ENCODE measurements at places on chromosomes 5 and 9.

GRCh38 chr5:97525780-97526179, 342.7 kb upstream of the RIOK2 start:
- DNase-seq = no peak

DNA sequence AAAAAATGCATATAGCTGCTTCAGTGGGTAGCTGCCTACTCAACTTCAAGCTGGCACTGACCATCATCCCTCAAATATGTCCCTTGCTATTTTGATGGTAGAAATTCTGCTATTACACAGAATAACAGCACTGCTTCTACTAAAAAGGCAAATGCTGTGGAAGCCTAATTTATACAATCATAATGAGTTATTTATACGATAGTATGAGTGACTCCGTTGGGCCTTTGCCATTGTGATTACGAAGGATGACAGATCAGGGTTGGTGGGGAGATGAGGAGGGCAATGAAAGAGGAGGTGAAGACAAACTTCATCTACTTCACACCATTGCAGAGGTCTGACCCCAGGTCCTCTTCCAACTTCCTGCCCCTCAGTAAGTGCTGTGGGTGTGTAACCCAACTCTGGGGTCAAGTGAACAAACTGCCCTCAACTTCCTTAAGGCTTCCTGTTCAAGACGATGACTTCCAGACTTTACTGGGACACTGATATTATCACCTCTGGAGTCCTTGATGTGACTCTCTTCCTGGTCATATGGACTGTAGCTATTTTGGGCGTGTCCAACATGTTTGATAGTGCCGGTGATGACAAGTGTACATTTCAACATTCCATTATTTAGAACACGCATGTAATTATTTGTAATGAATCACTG, 74.1 kb upstream of the RPS23 start:
- no peak for DNase-seq

DNA sequence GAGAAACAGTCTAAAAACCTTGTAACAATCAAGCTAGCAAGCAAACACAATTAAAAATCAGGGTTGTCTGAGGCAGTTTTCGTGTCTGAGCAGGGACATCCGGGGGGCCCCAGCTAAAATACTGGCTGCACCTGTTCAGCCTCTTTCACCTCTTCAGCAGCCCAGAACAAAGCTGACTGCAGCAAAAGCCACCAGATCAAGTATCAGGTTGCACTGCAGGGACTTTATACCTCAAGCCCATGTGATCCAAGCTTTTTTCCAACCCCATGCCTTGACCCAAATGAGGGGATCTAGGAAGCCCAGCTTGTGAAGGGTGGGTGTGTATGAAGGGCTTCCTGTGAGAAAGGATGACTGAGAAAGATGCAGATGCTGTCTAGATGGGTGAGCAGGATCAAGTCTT, 133.4 kb downstream of the SEMA6A start:
- no peak for DNase-seq

- DNase-seq = no peak
These were observed 20.7 kb downstream of the OSMR start for GRCh38 chr5:38866362-38867031.

- no peak for DNase-seq
These were observed 142.4 kb downstream of the C9orf152 start for GRCh38 chr9:110065532-110065931.

DNA sequence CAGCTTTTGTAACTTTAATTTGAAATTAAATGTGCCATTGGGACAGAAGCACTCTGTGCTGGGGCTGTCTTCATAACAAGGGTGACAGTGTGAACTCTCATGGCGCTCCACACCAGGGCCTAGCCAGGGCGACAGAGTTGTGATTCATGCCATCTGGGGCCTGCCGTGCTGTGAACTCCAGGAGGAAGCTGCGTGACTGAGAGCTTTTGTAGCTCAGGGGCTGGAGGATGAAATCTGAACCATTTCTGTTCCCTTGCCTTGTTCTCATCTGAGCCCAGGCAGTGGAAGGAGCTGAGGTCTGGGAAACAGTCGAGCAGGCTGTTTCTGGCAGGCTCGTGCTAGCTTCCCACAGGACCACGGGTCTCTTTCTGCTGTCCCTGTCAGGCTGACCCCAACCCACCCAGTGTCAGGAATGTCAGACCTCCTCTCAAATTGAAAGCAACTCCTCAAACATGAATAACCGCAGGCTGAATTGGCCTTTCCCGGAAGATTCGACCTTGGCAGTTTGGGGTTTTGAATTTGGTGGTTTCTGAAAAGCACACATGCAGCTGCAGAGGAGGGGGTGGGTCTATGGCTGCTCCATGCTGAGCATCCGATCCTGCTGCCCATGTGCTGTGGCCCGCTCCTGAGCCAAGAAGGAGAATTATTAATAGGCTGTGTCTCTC, 69.2 kb upstream of the RPS23 start:
- no peak for DNase-seq

DNA sequence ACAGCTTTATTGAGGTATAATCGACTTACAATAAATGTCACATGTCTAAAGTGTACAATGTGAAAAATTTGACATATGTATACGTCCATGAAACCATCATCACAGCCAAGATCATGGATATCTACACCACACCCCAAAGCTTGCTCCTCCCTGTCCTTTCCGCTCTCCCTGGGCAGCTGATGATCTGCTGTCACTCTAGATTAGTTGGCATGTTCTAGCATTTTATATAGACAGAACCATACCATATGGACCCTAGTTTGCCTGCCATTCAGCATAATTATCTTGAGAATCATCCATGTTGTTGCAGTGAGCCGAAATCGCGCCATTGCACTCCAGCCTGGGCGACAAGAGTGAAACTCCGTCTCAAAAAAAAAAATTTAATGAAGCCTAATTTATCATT, 42.5 kb downstream of the ERGIC1 start:
- no peak for DNase-seq

GRCh38 chr5:135230251-135230925, 168.6 kb downstream of the MACROH2A1 start:
- no peak for DNase-seq

DNA sequence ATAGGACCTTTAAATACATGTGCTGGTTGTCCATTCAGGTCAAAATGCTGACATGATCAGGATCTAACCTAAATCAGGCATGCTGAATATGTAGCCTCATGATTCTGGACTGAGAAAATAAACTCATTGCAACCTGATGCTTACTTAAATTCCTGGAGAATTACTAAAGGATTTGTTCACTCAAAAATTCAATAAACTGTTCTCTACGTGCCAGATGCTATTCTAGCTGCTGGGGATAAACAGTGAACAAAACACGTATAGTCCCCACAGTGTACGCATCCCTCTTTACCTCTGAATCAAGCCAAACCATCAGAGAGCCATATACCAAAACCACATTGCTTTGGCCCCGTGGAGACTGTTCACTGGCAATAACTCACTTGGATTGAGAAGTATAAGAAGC, 6.1 kb downstream of the SCAI start:
- no peak for DNase-seq

DNA sequence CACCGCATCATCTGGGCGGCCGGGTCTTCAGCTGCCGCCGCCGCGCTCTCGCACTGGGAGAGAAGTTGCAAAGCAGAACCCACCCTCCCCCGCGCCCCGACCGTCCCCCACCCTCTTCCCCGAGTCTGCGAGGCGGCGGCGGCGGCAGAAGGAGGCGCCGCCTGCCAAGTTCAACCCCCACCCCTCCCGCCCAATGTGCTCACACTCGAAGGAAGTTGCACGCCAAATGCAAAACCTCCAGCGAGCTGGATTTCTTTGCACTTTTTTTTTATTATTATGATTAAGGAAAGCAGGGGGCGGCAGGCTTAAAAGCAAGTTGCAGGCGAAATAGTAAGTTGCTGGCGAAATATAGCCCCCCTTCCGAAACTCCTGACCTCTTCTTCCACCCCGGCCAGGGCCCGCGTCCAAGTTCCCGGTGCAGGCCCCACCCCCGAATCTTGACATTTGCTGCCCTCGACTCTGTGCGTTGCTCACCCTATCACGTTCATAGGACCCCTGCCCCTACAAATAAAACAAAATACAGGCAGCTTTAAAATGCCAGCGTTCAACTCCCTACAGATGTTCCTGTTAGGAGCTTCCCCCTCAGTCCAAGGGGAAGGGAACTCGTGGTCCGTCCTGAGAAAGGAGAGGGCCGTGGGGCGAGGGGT, 1.1 kb upstream of the NR3C1 start:
- peak; percentile 70 for DNase-seq

DNA sequence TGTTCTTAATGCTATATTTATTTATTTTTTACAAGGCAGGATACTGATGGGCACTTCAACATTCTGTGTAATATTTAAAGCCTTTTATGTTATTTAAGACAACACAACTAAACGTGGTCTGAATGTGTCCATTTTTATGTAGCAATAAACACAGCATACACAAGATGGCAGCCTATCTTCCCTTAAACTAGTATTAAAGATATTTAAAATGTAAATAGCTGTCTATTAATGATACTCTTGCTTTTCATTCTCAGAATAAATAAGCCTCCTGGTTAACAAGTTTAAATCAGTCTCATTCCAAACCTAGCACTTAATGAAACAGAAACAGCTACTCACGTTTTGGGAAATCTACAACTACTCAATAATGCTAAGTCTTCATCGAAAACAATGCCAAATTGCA, 315.7 kb downstream of the MCTP1 start:
- DNase-seq = no peak

GRCh38 chr5:16754601-16755000, 137.8 kb upstream of the RETREG1 start:
- DNase-seq = no peak

GRCh38 chr5:51373880-51374523, 9.2 kb upstream of the ISL1 start:
- no peak for DNase-seq

GRCh38 chr5:146528236-146528635, 12.2 kb upstream of the GPR151 start:
- no peak for DNase-seq

DNA sequence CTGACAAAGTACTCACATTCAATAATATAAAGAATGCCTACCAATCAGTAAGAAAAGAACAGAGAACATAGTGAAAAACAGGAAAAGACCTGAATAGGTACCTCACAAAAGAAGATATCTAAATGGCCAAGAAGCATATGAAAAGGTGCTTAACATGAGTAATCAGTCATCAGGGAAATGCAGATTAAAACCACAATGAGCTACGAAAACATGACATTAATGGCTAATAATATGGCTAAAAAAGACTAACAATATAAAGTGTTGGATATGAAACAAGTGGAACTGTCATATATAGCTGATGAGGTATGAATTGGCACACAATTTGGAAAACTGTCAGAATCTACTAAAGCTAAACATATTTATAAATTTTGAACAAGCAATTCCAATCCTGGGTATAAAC, 18.9 kb downstream of the DENND1A start:
- no peak for DNase-seq

DNA sequence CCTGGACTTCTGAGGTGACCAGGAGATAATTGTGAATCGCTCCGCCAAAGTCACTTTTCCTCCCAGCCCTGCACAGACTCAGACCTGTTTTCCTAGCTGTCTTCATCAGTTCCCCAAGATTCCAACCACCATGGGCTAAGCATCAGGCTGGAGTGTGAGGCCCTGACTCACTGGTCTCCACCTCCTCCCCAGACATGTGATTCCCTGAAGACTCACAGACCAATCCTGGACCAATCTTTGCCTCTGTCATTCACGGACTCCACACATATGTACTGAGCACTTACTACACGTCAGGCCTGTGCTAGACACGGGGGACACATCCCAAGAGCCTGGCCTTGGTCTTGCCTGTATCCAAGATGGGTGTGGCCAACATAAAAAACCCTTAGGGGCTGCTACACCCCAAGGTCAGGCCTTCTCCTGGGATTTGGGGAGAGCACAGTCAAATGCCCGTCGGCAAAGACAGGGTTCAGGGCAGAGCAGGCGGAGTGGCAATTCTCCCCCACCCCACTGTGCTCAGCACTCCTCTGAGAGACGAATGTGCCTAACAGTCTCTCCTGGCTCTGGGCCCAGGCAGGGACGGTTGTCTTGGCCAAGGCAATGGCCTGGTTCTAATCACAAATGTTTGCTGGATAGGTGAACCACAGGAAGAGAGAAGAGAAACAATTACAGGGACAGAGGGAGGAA, 11.9 kb downstream of the EEIG1 start:
- no peak for DNase-seq

- no peak for DNase-seq
These were observed 174.8 kb downstream of the OLFM1 start for GRCh38 chr9:135262248-135262647.

- DNase-seq = no peak
These were observed 288.0 kb downstream of the IZUMO3 start for GRCh38 chr9:24257726-24258125.

GRCh38 chr5:180915924-180916323, 17.0 kb downstream of the BTNL8 start:
- no peak for DNase-seq

DNA sequence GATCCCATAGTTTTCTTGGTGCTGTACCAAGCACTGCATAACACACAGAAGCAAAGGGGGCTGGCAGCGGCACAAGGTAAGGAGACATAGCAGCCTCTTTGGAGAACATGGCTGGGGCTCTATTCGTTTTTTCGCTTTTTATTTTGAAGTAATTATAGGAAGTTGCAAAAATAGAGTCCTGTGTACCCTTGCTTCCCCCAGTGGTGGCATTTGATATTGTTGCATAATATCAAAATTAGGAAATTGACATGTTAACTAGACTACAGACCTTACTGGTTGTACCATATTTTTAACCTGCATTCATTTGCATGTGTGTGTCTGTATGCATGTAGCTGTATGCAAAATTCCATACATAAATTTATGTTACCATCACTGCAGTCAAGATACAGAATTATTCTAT, 6.6 kb upstream of the UBQLN1 start:
- DNase-seq = no peak

- no peak for DNase-seq
These were observed 12.8 kb upstream of the SPATA24 start for GRCh38 chr5:139416651-139417050.

DNA sequence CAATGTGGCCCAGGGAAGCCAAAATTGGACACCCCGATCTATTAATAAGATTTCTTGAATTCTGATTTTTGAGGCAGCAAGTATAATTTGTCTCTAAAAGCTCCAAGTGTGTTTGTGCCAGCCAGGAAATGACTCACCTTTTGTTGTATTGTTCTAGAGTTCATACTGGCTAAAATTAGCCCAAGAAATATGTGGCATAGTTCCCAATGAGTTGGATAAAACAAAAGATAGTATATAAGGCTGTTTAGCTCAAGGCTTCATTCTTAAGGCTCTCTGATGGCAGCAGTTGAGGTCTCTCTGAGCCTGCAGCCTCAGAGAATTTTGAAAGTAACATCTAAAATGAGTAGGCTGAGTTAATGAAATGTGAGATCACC, 21.6 kb downstream of the HMGXB3 start:
- no peak for DNase-seq

- no peak for DNase-seq
These were observed 864 bp downstream of the PAPPA start for GRCh38 chr9:116154334-116154975.
